Stimulated activated CD4-positive, alpha-beta T cell treated with anti-CD3 and anti-CD28 coated beads, Interleukin-1b, Interleukin-23, amount 100 ng/mL, for 48 hours (primary cell): ENCODE measurements at places on chromosomes 2 and 18.

DNA sequence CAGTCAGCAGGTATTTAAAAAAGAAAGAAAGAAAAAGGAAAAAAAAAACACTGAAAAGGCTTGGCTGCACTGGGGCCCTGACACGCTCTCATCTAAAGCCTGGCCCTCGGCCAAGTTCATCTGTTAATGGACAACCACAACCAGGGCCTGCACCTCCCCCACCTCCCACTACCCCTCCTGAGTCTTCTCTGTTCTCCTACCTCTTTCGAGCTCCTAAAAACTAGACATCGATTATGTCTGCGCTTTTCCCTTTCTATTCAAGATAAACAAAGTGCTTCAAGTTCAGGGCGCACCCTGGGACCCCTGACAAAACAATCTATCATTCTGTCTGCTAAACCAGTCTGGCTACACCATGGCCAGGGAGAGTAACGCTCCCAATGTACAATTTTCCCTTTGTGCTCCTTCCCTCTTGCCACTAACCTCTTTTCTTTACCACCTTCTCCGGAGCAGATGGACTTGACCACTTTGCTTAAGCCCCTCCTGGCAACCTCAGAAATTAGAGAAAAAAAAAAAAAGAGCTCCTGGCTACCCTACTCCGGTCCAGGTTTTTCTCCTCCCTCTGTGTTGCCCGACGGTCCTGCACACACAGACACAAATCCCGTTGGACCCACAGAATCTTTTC lies 22.7 kb downstream of the BCL11A start:
- DNase-seq = no peak

DNA sequence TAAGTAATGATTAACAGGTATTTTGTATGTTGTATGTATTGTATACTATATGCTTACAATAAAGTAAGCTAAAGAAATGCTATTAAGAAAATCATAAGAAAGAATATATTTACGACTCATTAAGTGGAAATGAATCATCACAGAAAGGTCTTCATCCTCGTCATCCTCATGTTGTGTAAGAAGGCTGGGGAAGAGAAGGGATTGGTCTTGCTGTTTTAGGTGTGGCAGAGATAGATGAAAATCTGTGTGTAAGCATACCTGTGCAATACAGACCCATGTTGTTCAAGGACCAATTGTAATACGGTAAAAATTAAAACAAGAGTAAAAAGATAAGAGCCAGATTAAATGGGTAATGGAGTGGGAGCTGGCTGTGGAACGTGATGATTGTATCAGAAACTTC lies 16.6 kb downstream of the SLC35F5 start:
- DNase-seq = no peak

DNA sequence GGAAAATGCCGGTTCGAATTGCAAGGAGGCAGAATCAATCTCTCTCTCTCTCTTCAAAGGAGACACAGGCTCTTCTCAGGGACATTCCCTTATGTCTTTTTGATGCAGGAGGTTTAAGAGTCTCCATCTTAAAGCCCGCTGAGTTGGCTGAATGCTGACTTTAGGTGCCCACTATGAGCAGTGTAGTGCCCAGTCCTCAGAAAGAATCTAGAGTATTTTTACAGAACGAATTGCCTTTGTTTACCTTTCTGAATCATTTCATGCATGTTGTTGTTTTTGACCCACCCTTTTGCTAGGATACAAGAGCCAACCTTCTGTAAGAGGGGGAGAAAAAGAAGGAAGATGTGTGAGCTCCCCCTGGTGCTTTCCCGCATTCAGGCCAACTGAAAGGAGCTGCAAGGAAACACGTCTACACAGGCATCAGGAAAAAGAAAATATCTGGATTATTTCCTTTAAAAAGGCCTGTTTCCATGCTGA lies 193.5 kb upstream of the TCF4 start:
- no peak for DNase-seq

DNA sequence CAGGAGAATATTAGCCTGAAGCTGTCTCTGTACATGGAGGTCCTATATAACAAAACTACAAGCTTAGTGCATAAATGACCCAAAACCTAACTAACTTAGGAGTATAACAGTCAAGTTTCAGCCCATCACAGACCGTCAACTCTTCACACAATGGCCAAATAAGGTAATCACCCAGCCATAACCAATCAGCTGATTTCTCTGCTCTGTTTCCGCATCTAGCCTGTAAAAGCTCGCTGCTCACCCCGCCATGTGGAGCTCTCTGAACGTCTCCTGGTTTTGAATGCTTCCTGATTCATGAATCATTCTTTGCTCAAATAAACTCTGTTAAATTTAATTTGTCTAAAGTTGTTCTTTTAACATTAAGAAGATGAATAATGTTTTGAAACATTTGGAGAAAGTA lies 593.6 kb downstream of the TMX3 start:
- no peak for DNase-seq

DNA sequence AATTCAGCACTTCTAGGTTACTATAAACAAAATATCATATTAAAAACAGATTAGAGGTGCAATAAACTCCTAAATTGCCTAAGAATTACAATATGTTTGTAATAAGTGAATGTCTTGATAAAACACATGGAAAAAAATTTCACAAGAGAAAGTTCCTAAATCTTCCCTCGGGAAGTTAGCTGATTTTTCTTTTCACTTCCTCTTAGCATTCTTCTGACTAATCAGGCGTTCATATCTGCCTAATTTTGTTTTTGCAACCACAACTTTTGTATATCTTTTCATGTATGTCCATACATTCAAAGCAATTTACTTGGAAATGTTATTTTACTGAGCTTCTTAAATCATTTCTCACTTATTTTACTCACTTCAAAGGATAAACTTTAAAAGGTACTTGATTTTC lies 88.5 kb downstream of the RTTN start:
- no peak for DNase-seq

DNA sequence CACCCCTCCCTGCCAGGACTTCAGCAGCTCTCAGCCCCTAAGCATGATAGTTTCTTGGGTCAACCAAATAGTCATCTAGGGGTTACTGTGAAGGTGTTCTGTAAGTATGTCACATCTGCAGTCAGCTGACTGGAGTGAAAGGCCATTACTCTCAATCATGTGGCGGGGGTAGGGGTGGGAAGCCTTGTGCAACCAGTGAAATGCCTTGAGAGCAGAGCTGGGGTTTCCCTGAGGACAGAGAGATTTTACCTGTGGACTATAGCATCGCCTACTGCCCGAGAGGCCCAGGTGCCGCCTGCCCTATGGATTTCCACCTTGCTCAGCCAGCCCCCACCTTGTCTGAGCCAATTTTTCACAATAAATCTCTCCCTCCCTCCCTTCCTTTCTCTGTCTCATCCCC lies 20.9 kb upstream of the KLF11 start:
- DNase-seq = no peak

GRCh38 chr2:122486086-122486485 lies 730.6 kb downstream of the TSN start:
- DNase-seq = no peak

- no peak for DNase-seq
Observed at GRCh38 chr2:95719473-95720060, 127.8 kb downstream of the TRIM43 start.

DNA sequence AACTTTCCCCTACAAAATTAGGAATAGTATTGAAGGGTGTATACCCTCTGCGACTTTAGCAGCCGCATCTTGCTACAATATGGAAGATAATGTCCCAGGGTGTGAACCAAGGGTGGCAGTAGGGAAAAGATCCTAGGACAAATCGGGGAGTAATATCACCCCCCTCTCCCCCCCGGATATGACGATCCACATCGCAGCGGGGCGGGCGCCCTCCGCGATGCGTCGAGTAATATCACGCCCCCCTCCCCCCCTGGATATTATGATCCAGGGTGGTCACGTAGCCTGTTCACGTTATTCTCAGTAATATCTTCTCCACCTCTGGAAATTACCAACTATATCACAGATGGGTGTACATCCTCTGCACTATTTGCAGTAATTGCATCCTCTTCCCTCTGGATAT lies 82.9 kb downstream of the DAPL1 start:
- no peak for DNase-seq

- DNase-seq = no peak
Observed at GRCh38 chr2:32222966-32223365, 41.7 kb downstream of the NLRC4 start.

DNA sequence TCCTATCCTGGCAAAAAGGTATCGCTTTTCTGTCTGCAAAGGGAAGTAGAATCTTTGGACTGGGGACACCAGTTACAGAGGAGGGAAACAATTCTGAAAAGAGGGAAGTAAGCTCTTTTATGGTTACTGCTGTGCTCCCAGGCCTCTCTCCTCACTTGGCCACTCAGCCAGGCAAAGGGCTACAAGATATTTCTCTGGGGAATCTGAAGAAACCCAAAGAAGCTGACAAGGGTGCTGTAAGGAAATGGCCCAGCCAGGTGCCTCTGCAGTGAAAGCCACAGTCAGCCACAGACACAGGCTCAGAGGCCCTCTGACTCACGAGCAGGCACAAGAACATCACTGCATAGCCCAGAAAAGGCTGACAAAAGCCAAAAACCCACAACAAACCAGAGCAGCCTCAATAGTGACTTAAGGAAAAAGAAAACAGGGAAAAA lies 5.8 kb downstream of the HDLBP start:
- peak; percentile 73 for DNase-seq

DNA sequence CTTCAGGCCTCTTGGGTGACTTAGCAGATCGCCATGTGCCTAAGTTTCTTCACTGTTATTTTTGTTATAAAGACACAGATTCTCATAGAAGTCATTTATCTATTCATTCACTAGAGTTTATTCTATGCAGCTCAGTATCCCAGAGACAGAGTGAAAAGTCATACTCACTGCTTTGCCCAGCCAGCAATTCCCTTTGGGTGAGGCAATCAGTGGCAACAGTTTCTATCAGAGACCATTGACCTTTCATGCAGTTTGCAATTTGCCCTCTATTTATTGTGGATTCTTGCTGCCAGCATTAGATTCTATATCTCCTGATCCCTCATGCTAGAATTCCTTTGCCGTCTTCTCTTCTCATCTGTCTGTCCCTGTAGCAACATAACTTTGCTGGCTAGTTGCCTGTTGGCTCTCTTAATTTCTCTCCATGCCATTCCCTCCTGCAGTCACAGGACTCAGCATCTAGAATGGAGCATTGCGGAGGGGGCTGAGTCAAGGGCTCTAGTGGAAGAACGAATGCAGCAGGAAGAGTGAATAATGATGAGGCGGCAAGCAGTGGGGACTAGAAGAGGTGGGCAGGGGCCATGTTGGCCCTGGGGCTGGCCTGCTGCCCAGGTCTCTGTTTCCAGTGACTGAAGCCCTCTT lies 12.2 kb downstream of the SLC9A4 start:
- no peak for DNase-seq

DNA sequence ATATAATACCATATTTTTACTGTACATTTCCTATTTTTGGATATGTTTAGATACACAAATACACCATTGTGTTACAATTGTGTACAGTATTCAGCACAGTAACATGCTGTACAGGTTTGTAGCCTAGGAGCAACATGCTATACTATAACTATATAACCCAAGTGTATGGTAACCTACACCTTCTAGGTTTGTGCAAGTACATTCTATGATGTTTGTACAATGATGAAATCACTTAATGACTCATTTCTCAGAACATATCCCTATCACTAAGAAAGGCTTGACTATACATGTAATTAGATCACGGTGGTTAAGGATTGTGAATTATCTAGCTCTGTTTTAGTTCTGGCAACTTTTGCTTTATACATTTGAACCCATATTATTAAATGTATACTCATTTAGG lies 31.3 kb downstream of the NPHP1 start:
- DNase-seq = no peak

- DNase-seq = no peak
Observed at GRCh38 chr2:176780348-176780747, 432.2 kb upstream of the HNRNPA3 start.

- no peak for DNase-seq
Observed at GRCh38 chr18:924987-925386, 20.3 kb downstream of the ADCYAP1 start.

DNA sequence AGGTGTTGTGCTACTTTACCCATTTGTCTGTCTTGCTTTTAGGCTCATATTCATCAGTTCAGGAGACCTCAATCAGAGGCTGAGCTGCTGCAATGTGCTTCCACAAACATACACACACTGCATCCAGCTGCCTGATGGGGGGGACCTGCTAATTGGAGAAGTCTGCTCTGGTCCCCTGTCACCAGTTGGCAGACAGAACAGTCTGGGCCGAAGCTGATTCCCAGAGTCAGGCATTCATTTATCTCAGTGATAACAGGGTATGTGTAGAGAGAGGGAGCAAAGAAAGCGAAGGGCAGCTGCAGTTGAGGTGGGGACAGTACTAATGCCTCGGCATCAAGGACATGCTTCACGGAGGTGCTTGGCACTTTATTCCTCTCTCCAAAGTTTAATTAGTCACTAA lies 584.3 kb upstream of the PIK3C3 start:
- no peak for DNase-seq

- no peak for DNase-seq
Observed at GRCh38 chr2:187302116-187302515, 145.9 kb downstream of the CALCRL start.

DNA sequence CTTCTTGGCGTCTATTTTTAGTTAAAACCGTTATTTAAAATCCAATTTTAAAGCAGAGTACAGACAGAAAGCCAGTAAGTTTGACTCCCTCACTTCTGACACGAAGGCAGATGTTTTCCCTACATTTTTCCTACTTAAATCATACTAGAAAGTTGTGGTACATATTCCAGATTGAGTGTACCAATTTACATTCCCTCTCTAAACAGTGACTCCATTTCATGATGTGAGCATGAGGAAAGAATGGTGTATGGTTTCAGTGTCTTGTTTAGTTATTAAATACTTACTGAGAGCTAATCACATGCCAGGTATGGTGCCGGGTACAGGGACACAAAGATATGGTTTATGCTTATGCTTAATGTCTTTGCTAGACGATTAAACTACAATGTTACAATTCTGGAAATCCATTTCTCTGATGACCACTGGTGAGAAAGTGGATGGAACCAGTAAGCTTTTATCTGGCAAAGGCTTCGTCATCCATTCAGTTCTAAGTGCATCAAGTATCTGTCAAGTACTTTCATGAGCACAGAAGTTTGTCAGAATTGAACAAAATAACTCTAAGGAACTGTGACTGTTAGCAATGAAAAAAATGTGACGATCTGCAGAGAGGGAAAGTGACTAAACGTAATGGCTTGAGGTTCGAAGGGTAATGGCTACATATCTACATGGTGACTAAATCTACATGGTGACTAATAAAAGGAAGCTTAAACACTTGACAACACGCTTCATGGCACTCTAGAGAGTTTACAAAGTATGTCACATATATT lies 25.7 kb downstream of the MAP4K3 start:
- no peak for DNase-seq

GRCh38 chr2:1256632-1257324 lies 156.5 kb upstream of the TPO start:
- DNase-seq = no peak

GRCh38 chr2:99106913-99107312 lies 34.6 kb upstream of the C2orf15 start:
- no peak for DNase-seq

GRCh38 chr2:183034806-183035205 lies 3.5 kb downstream of the NCKAP1 start:
- no peak for DNase-seq

- no peak for DNase-seq
Observed at GRCh38 chr2:32264422-32265105, at the start of gene NLRC4. Gene NLRC4, minus strand, starts transcription at chr2:32264886. Its CDS starts 8,111 bp downstream, at chr2:32256775.
